ENCODE measurements at places on chromosomes 11 and 22. TPM values are rescaled to one million over a fixed set of nuclear protein-coding genes. Genes with fewer than 3 reads are reported as not detected.

The OR2AG2 gene
- not detected for total RNA-seq

DNA sequence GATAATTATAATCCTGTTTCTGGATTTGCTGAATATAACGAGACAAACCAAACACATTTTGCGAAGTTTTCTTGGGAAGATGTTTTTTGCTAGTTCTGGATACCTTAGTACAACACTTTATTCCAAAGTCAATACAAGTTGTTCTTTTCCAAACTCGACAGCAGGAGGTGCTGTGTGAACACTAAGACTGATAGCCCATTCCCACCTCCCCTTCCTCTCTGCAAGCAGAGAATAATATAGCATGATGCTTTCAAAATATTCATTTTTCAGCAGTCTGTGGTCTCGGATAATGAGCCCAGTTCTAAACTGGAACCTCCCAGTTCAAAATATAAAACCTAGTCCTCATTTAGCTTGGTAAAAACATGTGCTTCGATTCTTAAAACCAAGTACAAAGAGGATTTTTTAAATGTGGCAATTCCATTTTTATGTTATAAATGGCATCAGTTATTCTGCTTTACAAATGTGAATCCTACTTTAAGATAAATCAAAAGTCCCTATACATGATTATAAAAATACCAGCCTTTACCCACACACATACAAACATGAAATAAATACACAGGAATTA lies 129.1 kb downstream of the DCDC1 start:
- peak; percentile 9 for DNase-seq
- H3K27me3 ChIP-seq, result no peaks in the 10 kb centered on the region
- H3K4me3 ChIP-seq, result no peak overlapping the region
- H3K27ac ChIP-seq, result no peak overlapping the region

DNA sequence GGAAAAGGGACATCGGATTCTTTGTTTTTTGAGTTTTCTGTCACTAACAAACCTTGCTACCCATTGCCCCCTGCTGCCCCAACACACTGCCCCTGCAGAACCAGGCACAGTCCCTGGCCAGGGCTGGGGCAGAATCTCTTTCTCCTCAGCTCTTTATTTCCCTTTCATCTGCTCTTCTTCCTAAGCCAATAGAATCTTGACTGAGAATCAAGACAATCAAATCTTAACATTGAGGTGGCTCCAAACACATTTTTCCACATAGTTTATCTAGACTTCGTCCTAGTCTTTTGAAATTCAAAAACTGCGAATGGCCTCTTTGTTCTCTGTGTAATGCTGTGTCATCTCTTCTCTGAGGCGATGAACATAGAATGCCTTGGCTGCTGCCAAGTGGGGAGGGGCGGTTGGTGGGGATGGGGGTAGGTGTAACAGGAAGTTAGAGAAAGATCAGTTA lies 16.1 kb upstream of the NTM start:
- H3K4me3 ChIP-seq, result no peak overlapping the region
- H3K27me3 ChIP-seq, result no peaks in the 10 kb centered on the region
- no peak overlapping the region for H3K27ac ChIP-seq
- DNase-seq, result no peak
- no peaks in the 10 kb centered on the region for H3K4me1 ChIP-seq

DNA sequence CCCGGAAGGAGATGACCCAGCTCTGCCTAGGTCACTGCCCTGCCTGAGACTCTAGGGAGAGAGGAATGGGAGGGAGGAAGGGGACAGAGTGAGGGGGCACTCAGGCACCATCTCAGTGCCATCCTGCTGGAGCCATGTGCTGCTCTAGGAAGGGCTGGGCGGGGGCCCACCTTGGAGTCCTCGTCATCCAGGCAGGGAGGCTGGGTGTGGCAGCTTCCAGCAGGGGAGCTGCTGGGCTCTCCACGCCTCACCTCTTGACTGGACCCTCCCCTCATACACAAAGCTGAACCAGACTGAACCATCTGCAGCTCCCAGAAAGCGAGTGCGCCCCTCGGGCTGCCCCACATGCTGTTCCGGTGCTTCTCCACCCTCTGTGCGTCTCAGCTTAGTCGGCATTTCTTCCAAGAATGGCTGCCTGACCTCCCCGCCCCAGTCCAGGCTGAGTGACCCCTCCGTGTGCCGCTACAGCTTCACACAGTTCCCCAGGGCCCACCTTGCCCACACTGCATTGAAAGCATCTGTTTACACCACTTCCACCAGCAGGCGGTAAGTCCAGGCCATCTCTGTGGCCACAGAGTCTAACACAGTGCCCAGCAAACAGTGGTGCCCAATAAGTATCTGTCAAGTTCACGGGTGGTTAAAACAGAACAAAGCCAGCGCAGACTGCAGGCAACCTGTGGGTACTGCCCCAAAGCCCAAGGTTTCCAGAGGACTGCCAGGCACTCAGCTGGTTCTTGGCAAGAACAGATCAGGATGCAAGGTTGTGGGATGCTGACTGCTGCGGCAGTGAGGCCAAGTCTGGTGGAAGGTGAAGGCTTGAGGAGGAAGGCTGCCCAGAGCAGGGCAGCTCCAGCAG lies 9.4 kb upstream of the TRIM29 start:
- no peak for DNase-seq
- H3K27ac ChIP-seq, result no peak overlapping the region
- H3K4me3 ChIP-seq, result no peak overlapping the region

The ABCC8 gene
- total RNA-seq, result not detected

The ELP4 gene
- 30.0 TPM for total RNA-seq

- H3K36me3 ChIP-seq, result no peaks in the 10 kb centered on the region
- peaks cover 11% of the 10 kb centered on the region for H3K4me1 ChIP-seq
- DNase-seq, result no peak
- no peaks in the 10 kb centered on the region for H3K27me3 ChIP-seq
- H3K4me3 ChIP-seq, result no peak overlapping the region
Measured at GRCh38 chr11:72959998-72960731, 146.0 kb downstream of the ATG16L2 start.
